ENCODE measurements at places on chromosomes 6 and 20. TPM values are rescaled to one million over a fixed set of nuclear protein-coding genes. Genes with fewer than 3 reads are reported as not detected.

PDE7B gene
- total RNA-seq = 7.8 TPM

TSBP1 gene
- not detected for total RNA-seq

OVOL2 gene
- total RNA-seq = 17.4 TPM

BPIFA1 gene
- not detected for total RNA-seq

FOXC1 gene
- 4.0 TPM for total RNA-seq

CD109 gene
- 4.7 TPM for total RNA-seq

PLCB1 gene
- total RNA-seq = 8.7 TPM

SPATS1 gene
- not detected for total RNA-seq

PSORS1C1 gene
- total RNA-seq = 2.6 TPM

GHRH gene
- total RNA-seq = not detected

CRISP2 gene
- 0.39 TPM for total RNA-seq

COL9A3 gene
- total RNA-seq = 113 TPM

BTNL2 gene
- not detected for total RNA-seq

GPR6 gene
- not detected for total RNA-seq

ZFAND3 gene
- total RNA-seq = 41.3 TPM

SGK2 gene
- 0.33 TPM for total RNA-seq

SLC32A1 gene
- total RNA-seq = not detected

CD83 gene
- total RNA-seq = 3.5 TPM

SRSF12 gene
- total RNA-seq = 2.4 TPM
